ENCODE measurements at places on chromosomes 12 and 14.
A peak's percentile ranks its signal among the peaks of the same experiment; 100 is the strongest.

DNA sequence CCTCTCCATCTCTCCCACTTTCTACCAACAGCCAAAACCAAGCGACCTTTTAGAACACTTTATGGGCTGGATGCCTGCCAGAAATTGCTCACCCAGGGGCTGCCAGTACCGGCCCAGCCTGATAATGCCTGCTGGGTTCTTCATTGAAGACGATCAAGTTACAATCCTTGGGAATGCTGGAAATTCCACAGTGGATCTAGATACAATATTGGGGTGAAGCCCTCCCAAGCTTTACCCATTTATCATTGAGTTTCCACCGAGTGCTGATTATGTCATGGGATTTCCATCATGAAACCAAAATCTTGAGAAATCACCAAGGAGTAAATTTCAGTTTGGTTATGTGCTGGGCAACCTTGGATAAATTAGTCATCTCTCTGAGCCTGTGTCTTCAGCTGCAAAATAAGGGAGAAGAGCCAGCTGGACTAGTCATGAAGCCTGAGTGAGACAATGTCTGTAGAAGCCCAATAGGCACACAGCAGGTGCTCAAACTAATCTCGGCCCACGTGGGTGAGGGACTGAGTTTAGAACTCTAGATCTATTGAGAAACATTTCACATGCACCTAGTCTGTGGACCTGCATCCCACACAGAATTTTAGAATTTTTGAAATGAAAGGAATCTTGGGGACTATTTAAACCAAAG, 75.5 kb upstream of the CLMN start:
- DNase-seq: no peak

- no peak for DNase-seq
These were observed 121.8 kb downstream of the BBS10 start for GRCh38 chr12:76226397-76226796.

DNA sequence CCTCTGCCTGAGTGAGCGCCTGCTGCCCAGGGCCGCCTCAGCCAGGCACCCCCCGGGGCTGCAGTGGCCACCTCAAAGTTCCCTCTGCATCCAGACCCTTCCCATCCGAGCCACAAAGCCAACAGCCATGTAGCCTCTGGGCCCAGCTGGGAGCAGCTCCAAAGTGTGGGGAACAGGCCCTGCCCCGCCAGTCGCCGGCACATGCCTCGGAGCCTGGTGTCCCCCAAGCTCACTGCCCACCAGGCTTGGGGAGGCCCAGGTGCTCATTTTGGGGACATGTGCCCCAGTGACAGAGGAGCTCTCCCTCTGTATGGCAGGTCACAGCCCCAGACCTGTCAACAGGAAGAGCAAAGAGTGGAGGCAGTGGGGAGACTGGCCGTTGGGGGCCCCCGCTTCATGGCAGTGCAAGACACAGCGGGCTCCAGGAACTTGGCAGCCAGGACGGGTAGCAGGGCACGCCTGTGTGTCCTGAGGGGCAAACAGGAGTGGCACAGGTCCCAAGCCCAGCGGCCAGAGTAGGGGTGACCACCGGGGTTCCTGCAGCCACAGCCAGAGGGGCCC, 29.9 kb downstream of the JAG2 start:
- no peak for DNase-seq

- DNase-seq: no peak
These were observed 260.0 kb upstream of the CRY1 start for GRCh38 chr12:107353312-107353711.

- no peak for DNase-seq
These were observed 26.4 kb downstream of the RIMBP2 start for GRCh38 chr12:130689408-130690405.

- no peak for DNase-seq
These were observed 123.4 kb downstream of the KSR2 start for GRCh38 chr12:117845271-117845904.

DNA sequence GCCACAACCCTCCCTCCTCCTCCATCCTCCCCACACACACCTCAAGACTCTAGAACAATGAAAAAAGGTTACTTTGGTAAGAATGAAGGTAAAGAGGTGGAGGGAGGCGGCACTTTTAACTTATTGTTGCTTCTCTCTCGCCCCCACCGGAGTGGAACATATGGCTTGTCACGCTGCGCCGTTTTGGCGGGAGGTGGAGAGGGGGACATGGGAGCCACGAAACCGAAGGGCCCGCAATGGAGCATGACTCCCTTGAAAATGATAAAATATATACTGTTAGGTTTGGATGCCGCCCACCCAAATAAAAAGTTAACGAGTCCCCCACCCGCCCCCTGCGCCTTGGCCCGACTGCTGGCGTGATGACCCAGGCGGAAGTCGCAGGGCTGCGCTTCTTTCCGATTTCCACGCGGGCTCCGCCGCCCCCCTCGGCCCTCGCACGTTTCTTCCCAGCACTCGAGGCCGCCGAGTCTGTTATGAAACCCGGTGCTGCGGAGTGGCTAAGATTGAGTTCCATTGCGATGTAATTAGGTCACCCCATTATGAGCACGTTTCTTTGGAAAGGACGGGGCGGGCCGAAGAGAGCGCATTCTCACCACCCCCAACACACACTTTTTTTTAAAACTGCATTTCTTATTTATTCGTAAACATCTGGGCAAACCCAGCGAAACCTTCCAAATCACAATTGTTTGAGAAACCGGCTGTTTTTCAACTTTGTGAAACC, 1.4 kb upstream of the ZFP36L1 start:
- peak; percentile 81 for DNase-seq

DNA sequence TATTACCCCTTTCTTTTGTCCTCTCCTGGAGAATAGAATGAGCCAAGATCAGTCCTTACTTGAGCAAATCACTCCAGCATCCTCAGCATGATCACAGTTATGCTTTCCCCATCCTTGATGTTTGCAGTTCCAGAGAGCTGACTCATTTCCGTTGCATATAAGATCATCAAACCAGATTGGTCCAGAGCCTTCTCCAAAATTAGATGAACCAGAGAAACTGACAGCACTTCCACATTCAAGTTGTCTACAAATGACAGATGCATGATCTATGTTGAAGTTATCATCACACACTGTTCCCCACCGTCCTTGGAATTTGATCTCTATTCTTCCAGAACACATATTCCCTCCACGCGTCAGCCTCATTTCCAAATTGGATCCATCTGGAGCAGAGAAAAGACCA, 4.8 kb downstream of the CD163 start:
- DNase-seq: no peak

DNA sequence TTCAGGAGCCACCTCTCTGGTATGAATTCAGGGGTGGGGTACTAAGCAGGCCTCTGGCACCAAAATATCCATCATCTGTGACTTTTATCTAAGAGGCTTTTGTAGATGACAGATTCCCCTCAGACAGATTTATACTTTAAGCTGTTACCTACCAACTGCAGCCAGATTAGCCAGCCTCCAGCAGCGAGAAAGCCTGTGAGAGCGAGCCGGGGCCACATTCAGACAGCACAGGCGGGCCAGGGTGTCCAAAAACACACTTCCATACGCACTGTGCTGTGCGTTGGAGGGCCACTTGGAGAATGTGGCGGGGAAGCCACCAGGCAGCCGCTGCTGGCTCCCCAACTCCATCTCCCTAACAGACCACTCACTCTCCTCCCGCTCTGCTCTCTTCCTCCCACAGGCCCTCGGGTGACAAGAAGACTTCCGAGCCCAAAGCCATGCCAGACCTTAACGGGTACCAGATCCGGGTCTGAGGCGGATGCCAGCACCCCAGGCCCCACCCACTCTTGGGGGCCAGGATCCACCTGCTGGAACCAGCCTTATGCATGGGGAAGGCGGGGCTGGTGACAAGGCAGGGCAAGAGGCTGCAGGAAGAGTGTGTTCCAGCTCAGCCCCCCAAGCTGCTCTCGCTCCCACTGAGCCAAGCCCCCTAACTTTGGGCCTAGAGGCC, 17.4 kb downstream of the VASH1 start:
- no peak for DNase-seq

DNA sequence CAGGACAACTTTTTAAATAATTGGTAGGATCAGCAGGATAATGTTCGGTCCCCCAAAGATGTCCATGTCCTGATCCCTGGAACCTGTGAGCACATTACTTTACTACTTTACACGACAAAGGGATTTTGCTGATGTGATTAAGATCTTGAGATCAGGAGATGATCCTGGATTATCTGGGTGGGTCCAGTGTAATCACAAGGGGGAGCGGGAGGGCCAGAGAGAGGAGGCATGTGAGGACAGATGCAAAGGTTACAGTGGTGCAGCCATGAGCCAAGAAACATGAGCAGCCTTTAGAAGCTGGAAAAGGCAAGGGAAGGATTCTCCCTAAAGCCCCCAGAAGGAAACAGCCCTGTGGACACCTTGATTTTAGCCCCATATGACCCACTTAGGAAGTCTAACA, 33.1 kb downstream of the KCNK10 start:
- DNase-seq: no peak

DNA sequence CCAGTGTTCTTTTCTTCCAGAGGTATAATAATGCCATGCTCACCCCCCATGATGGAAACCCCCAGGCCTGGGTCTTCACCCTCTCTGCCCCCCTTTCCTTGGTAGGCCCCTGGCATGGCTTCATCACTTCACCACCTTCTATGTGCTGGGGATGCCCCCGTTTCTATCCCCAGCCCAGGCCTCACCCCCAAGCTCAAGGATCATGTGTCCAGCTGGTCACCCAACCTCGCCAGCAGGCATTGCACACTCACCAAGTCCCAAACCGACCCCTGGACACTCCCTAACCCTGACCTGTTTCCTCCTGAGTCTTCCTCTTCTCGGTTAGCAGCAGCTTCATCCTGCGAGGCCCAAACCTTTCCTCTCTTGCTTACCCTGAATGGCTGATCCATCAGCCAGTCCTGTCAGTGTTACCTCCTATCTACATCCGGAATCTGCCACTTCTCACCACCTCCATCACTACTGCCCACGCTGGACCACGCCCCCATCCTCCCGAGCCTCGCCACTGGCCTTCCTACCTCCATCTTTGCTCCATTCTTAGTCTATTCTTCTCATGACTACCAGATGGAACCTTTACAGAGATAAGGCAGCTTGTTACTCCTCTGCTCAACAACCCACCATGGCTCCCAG, 69.0 kb downstream of the MVK start:
- DNase-seq: no peak

GRCh38 chr12:48965298-48965838, 6.2 kb downstream of the WNT10B start:
- DNase-seq: no peak

DNA sequence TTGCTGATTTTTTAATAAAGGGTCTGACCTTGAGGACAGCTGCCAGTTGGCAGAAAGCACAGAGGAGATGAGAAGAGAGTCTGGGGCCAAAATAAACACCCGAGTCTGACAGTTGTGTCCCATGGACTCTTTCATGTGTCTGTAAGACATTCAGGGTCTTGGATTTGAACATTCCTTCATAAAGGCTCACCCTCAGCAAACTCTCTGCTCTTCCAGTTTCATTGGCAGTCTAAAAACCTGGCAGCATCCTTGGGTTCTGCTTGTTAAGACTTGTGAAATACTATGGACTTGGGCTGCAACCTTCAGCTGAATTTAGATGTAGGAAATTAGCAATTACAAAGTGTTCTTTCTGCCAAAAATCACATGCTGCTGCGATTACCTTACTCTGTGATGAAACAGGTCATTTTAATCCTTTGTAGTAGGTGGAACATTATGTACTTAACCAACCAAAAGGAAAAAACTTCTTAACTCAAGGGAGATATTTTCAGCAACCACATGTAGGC, 32.0 kb upstream of the LMNTD1 start:
- no peak for DNase-seq

DNA sequence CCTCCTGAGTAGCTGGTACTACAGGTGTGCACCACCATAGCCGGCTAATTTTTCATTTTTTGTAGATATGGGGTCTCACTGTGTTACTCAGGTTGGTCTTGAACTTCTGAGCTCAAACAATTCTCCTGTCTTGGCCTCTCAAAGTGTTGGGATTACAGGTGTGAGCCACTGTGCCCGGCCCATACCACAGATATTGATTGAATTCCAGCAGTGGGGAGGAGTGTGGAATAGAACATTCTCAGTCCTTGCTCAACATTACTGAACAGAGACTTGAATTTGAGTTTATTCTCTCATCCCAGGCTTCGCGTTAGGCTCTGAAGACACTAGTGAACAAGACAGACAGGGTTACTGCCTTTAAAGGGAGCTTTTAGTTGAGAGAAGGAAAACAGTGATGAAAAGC, 39.6 kb downstream of the PTPN11 start:
- no peak for DNase-seq

DNA sequence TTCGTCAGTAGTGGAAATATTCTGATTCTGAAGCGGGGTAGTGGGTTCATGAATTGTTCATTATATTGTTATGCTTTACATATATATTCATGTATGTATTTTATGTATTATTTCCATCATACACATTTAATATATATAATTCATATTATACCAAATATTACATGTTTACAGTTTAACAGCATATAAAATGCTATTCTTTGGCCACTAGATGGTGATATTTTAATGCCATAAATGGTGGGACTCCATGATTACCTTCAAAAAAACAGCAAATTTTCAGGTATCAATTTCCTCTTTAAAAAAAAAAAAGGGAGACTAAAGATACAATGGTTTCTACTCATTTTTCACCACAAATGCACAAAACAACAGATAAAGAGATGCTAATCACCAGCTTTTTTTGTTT, 41.0 kb downstream of the BDKRB1 start:
- no peak for DNase-seq

GRCh38 chr12:132319991-132320570, 9.3 kb downstream of the GALNT9 start:
- DNase-seq: no peak
